ENCODE measurements at places on chromosomes 1 and 21. TPM values are rescaled to one million over a fixed set of nuclear protein-coding genes. Genes with fewer than 3 reads are reported as not detected.

The ST6GALNAC5 gene
- total RNA-seq: 0.58 TPM

DNA sequence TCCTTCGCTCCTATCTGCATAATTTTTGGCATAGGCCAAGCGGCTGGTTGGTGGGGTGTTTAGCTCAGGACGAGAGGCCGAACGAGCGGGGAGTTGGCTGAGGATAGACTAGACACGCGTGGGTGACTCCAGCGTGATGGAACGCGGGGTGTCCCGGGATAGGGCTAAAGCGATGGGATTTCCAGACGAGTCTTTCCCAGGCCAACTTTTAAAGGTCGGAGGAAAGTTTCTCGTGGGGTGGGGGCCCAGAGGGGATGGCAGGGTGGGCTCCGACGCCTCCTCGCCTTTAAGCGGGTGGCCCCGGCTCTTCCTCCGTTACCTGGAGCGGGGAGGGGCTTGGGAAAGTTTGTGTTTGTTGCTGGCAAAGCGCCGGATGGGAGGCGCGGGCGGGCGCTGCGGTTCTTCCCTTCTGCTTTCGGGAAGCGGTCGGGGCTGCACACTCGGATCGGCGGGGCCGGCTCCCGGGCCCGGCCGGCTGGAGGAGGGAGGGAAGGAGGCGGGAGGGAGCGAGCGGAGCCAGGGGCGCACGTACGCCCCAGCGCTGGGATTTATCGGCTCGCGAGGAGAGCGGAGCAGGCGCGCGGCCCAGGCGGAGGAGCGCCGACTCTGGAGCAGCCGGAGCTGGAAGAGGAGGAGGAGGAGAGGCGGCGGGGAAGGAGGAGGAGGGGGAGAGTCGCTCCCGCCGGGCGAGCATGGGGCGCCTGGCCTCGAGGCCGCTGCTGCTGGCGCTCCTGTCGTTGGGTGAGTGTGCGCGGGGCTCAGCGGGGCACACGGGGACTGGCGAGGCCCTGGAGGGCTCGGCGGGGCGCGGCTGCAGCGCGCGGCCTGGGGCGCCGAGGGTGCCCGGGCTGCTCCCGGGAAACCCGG lies at the start of gene PTGFRN:
Gene PTGFRN (plus strand): TSS at position 405 of the 867 bp plus-strand sequence. CDS start 288 bp downstream, at position 693.
- no peak for DNase-seq

DNA sequence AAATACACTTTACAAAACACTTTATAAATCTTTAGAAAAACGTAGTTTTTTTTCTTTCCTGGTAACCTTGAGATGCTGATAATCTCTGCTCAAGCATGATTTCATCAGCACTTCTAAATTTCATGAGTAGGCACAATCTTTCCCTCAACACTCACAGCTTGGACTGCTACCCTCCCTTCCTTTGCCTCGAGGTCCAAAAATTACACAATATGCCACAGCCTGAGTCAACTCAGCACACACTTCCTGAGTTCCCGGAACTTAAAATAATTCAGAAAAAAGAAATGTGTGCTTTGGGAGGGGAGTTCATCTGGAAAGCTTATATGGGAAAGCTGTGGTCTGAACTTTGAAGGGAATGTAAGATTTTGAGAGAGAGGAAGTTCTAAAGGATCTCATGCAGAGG lies 5.9 kb downstream of the CLCA2 start:
- DNase-seq: no peak

DNA sequence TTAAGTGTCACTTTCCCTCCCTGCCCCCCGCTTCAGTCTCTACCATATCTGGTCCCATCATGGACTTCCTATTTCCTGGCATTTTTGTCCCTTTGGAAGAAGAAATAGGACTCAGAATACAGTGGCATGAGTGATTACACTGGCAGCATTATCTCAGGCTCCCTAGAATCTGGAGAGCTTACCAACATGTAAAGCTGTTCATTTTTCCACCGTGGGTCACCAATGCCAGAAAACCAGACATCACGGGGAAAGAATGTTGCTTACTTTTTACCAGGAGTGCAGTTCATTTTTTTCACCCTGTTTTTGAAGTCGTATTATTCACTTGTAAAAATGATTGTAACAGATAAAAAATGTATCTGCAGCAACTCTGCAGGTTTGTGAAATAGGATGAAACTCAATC lies 44.8 kb downstream of the BACH1 start:
- DNase-seq: no peak

The ACOT11 gene
- 3.6 TPM for total RNA-seq

The UBE2U gene
- not detected for total RNA-seq

DNA sequence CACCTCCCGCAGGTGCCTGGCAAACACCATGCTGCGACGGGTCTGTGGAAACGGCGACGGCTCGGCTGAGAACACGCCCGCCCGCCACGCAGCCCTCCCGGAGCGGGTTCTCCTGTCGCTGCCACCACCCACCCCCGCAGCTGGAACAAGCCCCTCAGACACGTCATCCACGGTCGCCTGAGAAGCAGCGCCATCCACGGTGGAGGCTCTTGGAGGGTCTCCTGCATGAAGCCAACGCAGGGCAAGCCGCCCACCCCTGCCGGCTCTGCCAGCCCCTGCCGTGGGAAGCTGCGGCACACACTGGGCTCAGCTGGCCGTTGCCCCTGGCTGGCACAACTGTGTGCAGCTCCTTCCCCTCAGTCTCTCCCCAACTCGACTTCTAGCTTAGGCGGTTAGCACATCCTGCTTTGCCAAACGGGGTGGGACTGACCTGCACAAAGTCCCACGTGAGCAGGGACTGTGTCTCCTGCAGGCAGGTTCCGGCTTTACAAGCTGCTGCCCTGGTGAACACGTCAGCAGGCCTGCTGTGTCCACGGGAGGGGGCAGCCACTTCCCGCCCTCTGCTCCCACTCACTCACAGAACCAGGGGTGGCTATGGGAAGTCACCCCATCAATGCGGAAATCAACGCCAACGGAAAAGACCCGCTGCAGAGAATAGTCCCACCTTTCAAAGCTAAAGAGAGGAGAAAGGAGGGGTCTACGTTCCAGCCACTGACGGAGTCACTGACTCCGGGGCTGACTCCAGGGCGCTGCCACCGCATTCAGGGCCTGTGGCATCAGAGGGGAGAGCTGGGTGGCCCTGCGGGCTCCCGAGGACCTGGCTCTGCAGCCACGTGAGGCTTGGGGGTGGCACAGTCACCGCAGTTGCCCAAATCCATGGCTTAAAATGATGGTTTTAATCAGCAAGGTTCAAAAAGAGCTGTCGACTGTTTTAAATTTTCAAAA lies 10.3 kb downstream of the POFUT2 start:
- peak; percentile 89 for DNase-seq

The CELF3 gene
- total RNA-seq: not detected
